ENCODE measurements at places on chromosomes 1 and 21.

GRCh38 chr1:12477936-12478611 lies 139.9 kb downstream of the DHRS3 start:
- no peak overlapping the region for H3K4me3 ChIP-seq
- no peaks in the 10 kb centered on the region for H3K36me3 ChIP-seq
- no peaks in the 10 kb centered on the region for H3K27me3 ChIP-seq
- DNase-seq: peak; percentile 76

- H3K4me1 ChIP-seq: peaks cover 16% of the 10 kb centered on the region
- H3K36me3 ChIP-seq: no peaks in the 10 kb centered on the region
Measured at GRCh38 chr1:169060919-169061639, 45.4 kb upstream of the ATP1B1 start.

DNA sequence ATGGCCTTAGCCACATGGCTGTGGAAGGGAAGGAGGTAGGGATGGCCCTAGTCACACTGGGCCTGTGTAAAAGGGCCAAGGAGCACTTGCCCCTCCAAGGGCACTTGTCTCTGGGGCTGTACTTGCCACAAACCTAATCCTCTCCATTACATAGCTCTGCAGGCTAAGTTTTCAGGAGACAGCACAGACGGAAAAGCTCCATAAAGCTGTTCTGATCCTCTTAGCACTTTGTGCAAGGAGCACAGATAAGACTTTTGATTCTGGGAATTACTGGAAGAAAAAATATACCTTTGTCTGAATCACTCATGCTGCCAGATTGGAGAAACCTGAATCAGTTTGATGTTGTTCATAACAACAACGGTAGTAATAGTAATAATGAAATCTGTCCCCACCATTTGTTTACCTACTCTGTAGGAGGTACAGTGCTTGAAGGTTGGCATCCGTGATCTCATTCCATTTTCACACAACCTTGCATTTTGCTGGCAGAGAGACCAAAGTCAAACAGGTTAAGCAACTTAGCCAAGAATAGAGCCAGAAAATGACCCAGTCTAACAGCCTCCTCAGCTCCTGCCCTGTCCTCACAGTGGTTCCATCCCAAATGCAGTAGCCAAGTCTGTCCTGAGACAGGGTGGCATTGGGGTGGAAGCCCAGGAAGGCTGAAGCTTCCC lies 207.1 kb downstream of the ROR1 start:
- no peak overlapping the region for H3K4me3 ChIP-seq
- DNase-seq: no peak
- no peaks in the 10 kb centered on the region for H3K27me3 ChIP-seq
- no peak overlapping the region for H3K27ac ChIP-seq

GRCh38 chr1:65793359-65793732 lies 651 bp downstream of the PDE4B start:
- H3K36me3 ChIP-seq: no peaks in the 10 kb centered on the region
- H3K27ac ChIP-seq: no peak overlapping the region
- peak overlapping the region; percentile 51 for H3K4me3 ChIP-seq
- DNase-seq: peak; percentile 9

DNA sequence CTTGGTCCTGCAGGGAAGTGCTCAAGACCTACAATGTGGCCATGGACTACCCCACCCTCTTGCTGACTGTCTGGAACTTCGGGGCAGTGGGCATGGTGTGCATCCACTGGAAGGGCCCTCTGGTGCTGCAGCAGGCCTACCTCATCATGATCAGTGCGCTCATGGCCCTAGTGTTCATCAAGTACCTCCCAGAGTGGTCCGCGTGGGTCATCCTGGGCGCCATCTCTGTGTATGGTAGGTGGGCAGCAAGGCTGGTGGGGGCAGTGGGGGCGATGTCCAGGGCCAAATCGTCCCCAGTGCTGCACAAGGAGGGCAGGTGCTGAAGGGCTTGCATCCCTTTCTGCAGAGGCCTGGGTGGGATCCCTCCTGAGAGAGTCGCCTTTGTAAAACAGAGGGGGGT lies 18.4 kb downstream of the PSEN2 start:
- no peak overlapping the region for H3K27ac ChIP-seq
- H3K4me1 ChIP-seq: peaks cover 50% of the 10 kb centered on the region
- no peaks in the 10 kb centered on the region for H3K27me3 ChIP-seq
- H3K36me3 ChIP-seq: peaks cover 59% of the 10 kb centered on the region
- H3K4me3 ChIP-seq: no peak overlapping the region
